Forelimb muscle (tissue), 1 donor: ENCODE measurements at places on chromosomes 7 and 10. TPM values are rescaled to one million over a fixed set of nuclear protein-coding genes. Genes with fewer than 3 reads are reported as not detected.

Gene RBP4
- 1.9 TPM for polyA plus RNA-seq

Gene STEAP4
- polyA plus RNA-seq = 3.5 TPM

Gene CPA4
- 2.2 TPM for polyA plus RNA-seq

Gene IPMK
- polyA plus RNA-seq = 3.3 TPM

Gene SLC29A4
- 37.6 TPM for polyA plus RNA-seq

Gene PGAM2
- 366 TPM for polyA plus RNA-seq

Gene HOXA6
- polyA plus RNA-seq = 8.7 TPM

Gene PRKCQ
- polyA plus RNA-seq = 16.3 TPM

- no peak for DNase-seq
These were observed 75.7 kb downstream of the C10orf105 start for GRCh38 chr10:71643904-71644303.

GRCh38 chr7:75629044-75629443 is 109.7 kb downstream of the HIP1 start:
- no peak for DNase-seq

GRCh38 chr10:108757946-108758345 is 1165.4 kb downstream of the XPNPEP1 start:
- DNase-seq = no peak

DNA sequence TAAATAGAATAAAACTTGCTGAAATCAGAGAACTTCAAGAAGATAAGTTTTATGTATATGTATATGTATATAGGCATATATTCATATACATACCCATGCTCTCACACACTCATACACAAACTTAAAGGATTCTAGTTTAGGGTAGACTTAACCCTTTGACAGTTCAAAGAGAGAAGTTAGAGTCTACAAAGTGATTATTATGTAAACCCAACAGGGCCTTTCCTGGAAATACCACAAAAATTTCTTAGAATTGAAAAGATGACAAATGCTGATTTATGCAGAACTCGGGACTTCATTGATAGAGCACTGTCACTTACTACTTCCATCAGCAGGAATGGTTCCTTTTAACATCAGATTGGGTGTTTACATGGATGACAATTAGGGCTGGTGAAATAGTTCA is 763.5 kb downstream of the AUTS2 start:
- no peak for DNase-seq

DNA sequence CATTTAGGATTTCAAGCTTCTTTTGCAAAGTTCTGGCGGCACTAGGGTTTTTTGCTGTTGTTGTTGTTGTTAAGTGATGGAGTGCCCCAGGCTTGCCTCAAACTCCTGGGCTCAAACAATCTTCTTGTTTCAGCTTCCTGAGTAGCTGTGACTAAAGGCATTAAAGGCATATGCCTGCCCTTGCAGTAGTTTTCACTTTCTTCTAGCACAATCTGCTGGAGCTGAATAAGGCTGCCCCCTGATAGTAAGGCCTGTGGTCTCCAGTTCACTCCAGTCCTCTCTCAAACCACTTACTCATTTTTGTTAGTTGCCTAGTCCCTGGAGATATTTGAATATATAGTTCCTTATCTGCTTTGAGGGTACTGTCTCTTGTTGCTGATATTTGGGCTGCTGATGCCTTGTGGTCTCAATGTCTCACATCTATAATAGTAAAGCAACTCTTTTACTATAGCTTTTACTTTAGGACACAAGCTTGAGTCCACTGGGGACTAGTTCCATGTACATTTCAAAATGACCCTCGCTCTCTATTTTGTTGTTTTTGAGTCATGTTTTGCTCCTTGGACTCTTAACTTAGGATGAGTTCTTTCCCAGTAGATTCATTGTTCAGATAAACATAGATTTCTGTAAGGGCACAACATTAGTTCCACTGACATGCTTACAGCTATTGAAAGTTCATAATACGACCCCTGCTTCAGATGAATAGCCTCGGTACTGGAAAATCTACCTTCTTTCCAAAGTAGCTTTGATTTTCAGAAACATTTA is 25.5 kb downstream of the PHF14 start:
- DNase-seq = no peak

DNA sequence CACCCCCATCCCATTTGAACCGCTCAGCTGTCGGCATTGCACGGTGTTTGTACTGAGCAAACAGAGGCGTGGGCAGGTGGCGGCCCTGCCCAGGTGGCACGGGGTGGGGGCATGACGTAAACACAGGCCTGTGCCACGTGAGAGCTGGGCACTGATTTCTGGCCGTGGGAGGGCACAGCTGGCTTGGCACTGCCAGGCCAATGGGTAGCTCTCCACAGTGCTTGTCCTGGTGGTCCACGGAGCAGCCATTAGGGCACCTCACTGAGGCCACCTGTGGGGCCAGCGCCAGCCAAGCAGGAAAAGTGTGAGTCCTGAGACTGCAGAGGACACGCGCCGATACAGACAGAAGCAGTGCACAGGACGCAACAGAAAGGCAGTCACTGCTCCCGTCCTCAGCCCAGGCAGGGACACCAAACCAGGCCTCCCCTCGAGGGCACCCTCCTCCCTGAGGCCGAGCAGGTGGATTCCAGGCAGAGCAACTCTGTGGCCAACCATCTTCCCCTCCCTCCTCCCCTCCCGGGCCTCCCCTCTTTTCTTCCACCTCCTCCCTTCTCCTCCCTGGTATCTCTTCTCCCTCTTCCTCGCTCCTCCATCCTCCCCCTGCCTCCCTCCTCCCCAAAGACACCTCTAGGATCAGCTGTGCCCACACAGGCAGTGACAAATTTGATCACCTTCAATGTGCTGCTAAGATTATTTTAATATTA is 258.7 kb downstream of the ELFN1 start:
- no peak for DNase-seq

DNA sequence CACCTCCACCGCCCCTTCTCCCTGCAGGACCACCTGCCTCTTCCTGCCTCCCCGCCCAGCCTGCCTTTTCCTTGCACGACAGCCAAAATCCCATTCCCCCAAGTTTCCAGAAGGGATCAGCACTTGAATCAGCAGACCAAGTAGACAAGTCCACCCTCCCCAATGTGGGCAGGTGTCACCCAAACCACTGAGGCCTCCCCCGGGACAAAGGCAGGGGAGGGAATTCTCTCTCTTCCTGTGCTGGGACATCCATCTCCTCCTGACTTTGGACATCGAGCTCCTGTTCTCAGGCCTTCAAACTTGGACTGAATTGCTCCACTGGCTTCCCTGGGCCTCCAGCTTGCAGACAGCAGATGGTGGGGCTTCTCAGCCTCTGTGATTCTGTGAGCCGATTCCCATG is 21.6 kb upstream of the PSMG3 start:
- no peak for DNase-seq

GRCh38 chr7:115995701-115996100 is 34.9 kb downstream of the TFEC start:
- no peak for DNase-seq

- no peak for DNase-seq
These were observed 181.8 kb downstream of the GLI3 start for GRCh38 chr7:42055171-42055570.

DNA sequence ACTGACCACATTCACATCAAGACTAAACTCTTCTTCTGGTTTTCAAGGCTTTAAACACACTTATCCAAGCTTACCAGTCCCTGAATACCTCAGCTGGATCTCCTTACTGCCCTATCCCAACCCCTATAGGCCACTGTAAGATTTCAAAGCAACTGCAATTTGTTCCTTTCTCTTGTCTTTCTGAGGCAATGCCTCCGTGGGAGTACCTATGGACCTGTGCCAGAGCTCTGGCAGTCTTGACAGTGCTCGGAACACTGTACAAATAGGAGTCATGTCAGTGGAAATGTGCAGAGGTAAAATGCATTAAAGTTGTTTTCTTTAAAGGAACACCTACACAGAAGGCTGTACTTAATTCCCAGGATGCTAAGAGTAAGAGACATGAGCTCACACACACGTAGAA is 124.7 kb downstream of the CNOT4 start:
- DNase-seq = no peak
